ENCODE measurements at places on chromosomes 2 and 18.

- no peak for DNase-seq
Observed at GRCh38 chr18:10949655-10950054, 199.7 kb downstream of the PIEZO2 start.

- DNase-seq = no peak
Observed at GRCh38 chr2:168149150-168149974, 98.0 kb downstream of the STK39 start.

DNA sequence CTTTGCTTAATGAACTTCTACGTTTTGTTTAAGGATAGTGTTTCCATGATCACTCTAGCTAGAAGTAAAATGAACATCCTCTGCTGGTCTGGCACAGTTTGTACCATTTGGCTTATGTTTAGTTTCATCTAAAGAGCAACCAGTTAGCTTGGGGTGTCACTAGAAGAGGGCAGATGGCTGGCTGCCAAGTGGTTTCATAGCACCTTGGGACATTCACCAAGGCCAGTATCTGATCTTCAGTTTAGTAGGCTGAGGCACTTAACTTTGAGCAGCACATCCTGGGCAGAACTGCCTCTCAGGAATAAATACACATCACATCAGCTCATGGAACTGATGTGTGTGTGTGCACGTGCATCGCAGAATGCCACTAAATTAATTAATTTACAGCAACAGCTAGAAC, 68.4 kb downstream of the NXPH2 start:
- no peak for DNase-seq

DNA sequence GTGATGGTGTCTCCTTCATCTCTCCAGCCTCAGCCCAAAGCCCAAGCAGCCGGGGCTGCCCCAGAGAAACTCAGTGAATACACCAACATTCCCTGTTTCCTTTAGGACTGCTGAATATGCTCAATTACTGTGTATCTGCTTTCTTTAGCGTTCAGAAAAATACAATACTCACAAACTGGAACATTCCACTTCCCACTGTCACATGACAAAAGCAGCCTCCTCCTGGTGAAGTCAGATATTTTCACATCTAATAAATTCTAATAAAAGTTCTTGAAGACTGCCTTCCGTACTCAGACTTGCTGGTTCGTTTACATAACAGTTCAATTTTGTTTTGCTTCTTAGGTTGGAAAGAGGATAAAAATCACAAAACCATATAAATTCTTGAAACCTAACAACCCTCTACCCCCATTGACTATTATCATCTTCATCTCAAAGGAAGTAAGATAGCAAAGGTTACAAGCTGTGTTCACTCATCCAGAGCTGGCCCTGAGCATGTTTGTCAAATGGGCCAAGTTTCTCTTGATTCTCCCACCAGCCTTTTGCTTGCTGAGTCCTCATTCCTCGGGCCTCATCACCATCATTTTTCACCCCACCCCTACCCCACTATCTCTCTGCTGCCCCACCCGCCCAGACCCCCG, 190.8 kb upstream of the HNRNPA3 start:
- DNase-seq = no peak

GRCh38 chr2:159892990-159893810, 95.2 kb upstream of the CD302 start:
- no peak for DNase-seq

- DNase-seq = no peak
Observed at GRCh38 chr2:148253685-148254084, 232.8 kb downstream of the MBD5 start.

Measured in amniotic stem cell (primary cell).